ENCODE measurements at places on chromosomes 3 and 15.

DNA sequence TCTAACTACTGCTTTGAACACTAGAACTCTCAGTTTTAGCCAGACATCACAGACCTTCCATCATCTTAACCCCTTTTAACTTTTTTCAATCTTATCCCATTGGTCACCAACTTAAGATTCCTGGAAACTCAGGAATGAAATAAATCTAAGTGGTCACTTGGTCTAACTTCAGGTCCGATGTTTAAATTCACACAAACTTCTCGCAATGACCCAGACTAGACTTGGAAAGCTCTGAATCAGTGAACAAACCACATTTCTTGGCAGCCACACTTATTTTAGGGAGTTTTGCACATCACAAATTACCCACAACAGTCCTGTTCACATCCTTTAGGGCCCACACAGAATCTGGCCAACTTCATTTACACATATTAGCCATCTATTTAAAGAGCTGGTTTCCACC lies 118.9 kb downstream of the MAGI1 start:
- DNase-seq, result no peak

- DNase-seq, result no peak
Measured at GRCh38 chr3:31412832-31413231, 119.9 kb upstream of the STT3B start.

DNA sequence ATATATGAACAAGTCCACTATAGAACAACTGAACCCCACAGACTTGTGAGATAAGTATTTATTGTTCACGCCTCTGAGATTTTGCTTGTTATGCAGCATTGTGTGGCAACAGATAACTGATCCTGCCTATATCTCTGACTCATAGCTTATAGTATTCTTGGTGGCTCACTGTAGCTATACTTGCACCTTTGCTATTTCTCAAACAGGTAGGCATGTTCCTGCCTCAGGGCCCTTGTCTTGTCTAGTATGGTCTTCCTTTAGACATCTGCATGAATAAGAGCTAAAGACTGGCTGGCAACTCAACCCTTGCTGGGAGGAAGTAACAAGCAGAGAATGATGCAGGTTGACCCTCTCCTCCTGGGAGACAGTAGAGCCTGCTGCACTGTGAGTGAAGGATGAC lies 256.1 kb downstream of the CHST2 start:
- DNase-seq, result no peak

- no peak for DNase-seq
Measured at GRCh38 chr3:49351521-49352011, 6.6 kb downstream of the GPX1 start.

DNA sequence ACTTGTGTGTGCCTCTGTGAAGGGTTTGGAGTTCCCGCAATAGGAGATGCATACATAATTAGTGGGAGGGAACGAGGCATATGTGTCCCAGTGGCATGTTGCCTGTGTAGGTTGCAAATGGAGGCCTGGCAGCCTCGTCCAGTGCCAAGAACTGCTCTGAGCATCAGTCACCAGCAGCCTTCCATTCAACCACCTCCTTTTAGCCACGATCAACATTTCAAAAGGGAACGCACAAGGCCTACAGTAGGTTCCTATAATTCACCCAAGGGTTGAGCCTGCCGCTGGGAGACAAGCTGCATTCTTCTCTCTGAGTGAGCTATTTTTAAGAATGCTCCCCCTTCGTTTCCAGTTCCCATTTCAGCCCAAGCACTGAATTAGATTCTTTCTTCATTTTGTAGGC lies 78.8 kb upstream of the CTNNB1 start:
- DNase-seq, result no peak

DNA sequence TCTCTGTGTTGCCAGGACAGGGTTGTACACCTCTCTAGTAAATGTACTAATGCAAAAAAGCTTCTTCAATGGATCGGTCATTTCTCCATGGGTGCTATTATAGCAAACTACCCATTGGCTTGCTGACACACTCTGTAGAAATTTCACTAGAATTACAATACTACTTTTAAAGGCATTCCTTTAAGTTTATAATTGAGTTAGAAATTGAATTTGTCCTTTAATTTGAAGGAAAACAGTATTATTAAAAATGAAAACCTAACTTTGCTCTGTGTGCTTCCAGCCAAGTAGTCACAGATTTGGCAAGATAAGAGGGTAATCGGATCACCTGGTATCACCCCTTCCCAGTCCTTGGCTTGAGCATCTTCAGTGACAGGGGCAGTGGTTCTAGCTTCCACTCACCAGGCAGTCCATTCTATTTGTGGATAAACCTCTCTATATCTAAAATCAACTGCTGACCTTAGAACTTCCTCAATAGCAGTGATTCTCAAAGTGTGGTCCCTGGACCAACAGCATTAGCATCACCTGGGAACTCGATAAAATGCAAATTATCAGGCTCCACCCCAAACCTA lies 93.2 kb downstream of the GHSR start:
- DNase-seq, result no peak

GRCh38 chr3:36244728-36245127 lies 135.6 kb upstream of the STAC start:
- no peak for DNase-seq

DNA sequence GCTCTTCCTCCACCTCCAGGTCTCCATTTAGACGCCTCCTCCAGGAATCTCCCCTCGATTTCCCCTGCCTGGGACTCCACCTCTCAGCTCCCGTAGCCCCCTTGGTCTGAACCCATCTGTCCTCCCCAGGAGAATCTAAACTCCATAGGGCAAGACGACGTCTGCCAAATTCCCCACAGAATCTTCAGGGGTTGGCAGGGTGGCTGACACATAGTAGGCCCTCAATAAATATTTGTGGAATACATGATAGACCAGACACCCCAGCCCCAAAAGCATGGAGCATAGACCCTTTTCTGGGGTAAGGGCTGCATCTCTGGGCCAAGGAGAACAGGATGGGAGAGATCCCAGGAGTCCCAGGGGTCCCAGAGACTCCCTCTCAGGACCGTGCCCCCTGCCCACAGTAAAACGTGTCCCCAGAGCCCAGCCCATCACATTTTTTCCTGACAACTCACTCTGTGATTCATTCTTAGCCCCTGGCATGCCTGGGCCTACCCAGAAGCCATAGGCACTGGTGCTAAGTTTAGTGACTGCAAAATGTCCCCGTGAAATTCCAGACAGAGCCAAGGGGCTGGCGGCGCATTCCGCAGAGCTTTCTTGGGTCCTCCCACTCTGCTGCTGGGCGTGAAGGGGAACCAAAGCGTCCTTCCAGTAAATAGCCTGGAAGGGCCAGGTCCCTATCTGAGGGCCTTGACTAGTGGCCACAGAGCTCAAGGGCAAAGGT lies 78.0 kb upstream of the SLC6A6 start:
- DNase-seq, result no peak

GRCh38 chr3:186417791-186418190 lies 55.8 kb upstream of the DGKG start:
- DNase-seq, result no peak

DNA sequence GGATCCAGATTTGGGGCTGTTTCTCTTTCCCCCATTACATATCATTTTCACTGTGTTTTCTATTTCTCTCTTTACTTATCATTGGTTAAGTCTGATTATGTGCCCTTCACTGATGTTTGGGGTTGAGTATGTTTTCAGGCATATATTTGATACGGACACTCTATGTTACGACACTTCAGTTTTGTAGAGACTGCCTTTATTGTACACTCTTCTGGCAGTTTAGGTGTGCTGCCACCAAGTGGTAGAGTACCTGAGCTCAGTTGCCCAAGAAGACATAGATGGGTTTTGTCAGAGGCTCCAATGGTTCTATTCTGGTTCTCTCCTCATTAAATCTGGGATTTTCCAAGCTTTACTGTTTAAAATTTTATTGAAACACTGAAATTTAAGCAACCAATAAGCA lies 255.0 kb upstream of the ROPN1 start:
- DNase-seq, result no peak

- DNase-seq, result no peak
Measured at GRCh38 chr3:10955711-10956453, 36.7 kb upstream of the SLC6A1 start.

- no peak for DNase-seq
Measured at GRCh38 chr3:194272861-194273742, 78.0 kb downstream of the CPN2 start.

- no peak for DNase-seq
Measured at GRCh38 chr15:81314378-81314777, 9.6 kb downstream of the STARD5 start.
